ENCODE measurements at places on chromosomes 2 and 18.
A peak's percentile ranks its signal among the peaks of the same experiment; 100 is the strongest.

- no peak for DNase-seq
Measured at GRCh38 chr18:57895182-57895581, 92.1 kb upstream of the ATP8B1 start.

DNA sequence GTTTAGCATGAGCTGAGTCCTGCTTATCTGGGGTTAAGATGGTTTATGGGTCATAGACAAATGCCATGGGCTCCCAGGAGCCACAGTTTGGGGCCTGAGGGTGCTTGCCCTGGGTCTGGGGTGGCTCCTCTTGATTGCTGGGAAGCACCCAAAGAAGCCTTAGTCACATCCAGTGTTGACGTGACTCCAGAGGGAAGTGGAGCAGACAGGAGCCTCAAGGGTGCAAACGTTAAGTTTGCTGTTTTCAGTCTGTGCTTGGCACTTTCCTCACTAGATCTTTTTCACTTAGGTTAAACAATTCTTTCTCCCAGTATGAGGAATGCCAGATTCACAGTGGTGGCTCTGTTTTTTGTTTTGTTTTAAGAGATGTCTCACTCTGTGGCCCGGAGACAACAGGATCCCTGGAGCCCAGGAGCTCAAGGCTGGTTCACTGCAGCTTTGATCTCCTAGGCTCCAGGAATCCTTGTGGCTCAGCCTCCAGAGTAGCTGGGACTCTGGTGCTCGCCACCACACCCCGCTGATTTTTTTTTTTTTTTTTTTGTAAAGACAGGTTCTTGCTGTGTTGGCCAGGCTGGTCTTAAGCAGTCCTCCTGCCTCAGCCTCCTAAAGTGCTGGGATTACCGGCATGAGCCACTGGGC lies 251.3 kb downstream of the FAM210A start:
- DNase-seq = no peak

DNA sequence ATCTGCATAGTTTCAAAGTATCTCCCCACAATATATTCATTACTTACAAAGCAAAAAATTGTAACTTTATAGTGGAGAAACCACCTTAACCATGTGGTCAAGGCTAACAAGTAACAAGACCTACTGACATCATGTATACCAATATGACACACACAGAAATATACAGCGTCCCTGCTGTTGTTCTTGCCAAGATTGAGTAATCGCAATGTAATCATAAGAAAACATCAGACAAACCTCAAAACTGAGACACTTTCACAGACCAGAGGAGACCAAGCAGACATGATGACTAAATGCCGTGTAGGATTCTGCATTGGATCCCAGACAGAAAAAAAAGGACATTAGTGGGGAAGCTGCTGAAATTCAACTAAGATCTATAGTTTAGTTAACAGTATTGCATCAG lies 123.0 kb downstream of the ACAA2 start:
- peak; percentile 98 for DNase-seq

GRCh38 chr2:197286805-197287595 lies 23.6 kb downstream of the ANKRD44 start:
- DNase-seq = peak; percentile 83

DNA sequence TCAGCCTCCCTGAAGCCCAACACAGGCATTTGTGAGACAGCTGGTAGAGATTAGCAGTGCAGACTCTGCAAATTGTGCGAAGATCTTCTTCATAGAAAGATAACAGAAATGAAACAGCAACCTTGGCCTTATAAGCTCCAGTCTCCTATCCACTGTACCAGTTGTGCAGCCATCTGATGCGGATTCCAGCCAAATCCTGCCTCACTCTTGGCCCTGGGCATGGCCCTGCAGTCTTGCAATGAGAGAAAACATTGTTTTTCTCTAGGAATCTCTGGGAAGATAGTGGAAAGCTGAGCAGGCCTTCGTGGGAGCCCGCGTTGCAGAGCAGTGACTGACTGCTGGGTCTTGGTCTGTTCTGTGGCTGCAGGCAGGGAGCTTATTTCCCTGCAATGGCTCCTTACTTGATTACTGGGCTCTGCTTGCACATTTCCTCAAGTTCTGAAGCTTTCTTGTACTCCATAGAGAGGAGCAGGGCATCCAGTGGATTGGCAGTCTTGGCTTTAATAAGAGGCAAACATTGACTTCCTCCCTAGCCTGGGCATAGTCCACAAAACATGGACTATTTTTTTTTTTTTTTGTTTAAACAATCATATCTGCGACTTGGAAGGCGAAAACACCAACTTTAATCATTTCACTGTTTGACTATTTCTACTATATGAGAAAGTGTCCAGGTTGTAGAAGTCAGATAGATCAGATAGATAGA lies 193.0 kb downstream of the ACTR3 start:
- DNase-seq = no peak

GRCh38 chr18:6487968-6488367 lies 73.3 kb upstream of the L3MBTL4 start:
- no peak for DNase-seq

DNA sequence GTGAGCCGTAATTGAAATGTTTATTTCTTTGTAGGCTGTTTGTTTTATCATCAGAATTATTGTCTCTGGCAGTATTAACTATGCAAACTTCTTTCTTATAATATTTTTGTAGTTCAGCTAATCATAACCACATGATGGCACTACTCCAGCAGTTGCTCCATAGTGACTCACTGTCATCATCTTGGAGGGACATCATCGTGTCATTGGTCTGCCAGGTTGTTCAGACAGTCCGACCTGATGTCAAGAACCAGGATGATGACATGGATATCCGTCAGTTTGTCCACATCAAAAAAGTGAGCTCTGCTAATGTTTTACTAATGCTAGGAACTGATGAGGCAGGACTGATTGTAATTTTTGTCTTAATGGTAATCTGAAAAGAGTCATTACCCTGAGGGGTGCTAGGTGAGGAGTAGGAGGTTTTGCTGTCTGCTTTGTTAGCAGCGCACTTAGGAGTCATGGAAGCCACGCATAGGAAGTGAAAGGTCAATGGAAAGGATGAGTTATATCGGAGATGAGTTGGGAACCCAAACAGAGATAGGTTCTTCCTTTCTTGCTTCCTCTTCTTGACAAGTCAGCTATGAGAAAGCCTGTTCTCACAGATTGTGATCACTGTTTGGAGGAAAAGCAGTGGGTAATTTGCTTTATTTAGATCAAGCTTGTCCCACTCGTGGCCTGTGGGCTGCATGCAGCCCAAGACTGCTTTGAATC lies 49.2 kb downstream of the PIKFYVE start:
- DNase-seq = no peak

DNA sequence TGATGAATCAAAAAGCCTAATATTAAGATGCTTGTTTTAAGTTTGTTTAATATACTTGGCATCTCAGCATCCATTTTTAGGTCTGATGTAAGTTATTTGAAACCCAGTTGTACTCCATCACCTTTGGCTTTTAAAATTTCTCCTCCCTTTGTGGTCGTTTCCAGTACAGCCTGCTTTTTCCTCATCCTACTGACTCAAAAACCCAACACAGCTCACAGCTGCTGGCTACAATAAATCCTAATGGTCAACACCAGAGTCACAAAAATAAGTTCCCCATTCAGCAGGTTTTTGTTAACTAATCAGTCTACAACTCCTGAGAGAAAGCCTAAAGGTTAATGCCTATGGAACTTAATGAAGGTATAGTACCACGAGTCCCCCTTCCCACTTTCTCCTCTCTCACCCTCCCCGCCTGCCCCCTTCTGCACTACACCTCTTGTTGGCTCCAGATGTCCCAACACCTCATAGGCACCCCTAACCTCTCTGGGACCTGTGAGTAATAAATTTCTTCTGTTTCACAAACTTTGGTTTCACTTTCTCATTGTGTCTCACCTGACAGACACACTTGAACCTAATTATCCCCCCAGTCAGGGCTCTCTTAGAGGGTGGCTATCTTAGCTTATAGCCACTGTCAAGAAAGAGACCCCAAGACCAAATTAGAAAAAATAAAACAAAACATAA lies 148.6 kb downstream of the GALNT1 start:
- DNase-seq = no peak

- peak; percentile 73 for DNase-seq
Measured at GRCh38 chr18:77102259-77103040, 30.1 kb downstream of the MBP start.

- DNase-seq = no peak
Measured at GRCh38 chr18:10017043-10017442, 103.2 kb downstream of the VAPA start.

DNA sequence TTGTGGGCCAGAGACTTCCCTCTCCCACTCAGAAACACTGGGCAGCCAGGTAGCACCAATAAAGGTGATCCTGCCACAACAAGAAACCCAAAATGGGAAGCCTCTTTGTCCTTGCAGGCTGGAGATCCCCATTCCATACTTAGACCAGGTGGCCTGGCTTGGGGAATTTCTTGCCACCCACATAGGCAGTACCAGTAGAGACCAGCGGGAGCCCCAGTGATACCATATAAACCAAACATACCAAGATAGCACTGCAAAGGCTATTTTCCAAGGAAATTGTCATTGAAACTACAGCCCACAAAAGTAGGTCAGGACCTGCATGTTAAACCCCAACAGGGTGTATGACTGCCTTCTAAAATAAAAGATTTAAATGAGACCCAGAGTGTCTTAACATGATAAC lies 171.6 kb downstream of the DIS3L2 start:
- DNase-seq = no peak
